ENCODE measurements at places on chromosomes 16 and 17. TPM values are rescaled to one million over a fixed set of nuclear protein-coding genes. Genes with fewer than 3 reads are reported as not detected.

DNA sequence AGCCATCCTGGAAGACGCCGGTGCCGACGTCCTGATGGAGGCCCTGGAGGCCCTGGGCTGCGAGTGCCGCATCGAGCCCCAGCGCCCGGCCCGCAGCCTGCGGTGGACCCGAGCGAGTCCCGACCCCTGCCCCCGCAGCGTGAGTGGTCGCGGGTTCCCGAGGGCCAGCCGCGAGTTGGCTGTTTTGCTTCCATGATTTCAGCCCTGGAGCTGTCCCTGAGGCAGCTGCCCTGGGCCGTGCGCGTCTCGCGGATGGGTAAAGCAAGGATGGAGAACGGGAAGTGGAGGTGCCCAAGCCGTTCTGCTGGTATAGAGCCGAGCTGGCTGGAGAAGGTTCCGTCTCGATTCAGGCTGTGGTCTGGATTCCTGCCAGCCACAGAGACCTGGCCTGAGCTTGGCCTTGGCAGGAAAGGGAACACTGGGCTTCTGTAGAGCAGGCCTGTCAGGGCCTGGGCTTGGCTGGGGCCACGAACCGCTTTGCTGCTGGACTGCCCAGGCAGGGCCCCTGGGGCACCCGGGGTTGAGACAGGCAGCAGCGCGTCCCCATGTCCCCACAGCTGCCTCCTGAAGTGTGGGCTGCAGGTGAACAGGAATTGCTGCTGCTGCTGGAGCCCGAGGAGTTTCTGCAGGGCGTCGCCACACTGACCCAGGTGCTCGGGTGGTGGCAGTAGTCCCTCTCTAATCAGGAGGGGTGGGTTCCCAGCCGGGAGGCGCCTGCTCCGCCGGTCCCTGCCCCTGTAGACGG, 941 bp upstream of the MRPS34 start:
- peak overlapping the region; percentile 34 for H3K27ac ChIP-seq
- H3K4me1 ChIP-seq, result peaks cover 21% of the 10 kb centered on the region
- no peaks in the 10 kb centered on the region for H3K27me3 ChIP-seq
- H3K4me3 ChIP-seq, result peak overlapping the region; percentile 94
- DNase-seq, result no peak

- H3K36me3 ChIP-seq, result no peaks in the 10 kb centered on the region
- peaks cover 9% of the 10 kb centered on the region for H3K4me1 ChIP-seq
- H3K27me3 ChIP-seq, result no peaks in the 10 kb centered on the region
- DNase-seq, result no peak
- H3K27ac ChIP-seq, result no peak overlapping the region
- no peak overlapping the region for H3K4me3 ChIP-seq
These were observed 58.2 kb downstream of the TK2 start for GRCh38 chr16:66491716-66492064.

GRCh38 chr17:3905017-3905520, 11.2 kb downstream of the P2RX1 start:
- H3K27me3 ChIP-seq, result no peaks in the 10 kb centered on the region
- no peak overlapping the region for H3K27ac ChIP-seq
- H3K4me1 ChIP-seq, result peaks cover 3% of the 10 kb centered on the region
- H3K36me3 ChIP-seq, result no peaks in the 10 kb centered on the region

GRCh38 chr17:62693616-62694409, 66.3 kb downstream of the MRC2 start:
- no peaks in the 10 kb centered on the region for H3K27me3 ChIP-seq
- H3K4me3 ChIP-seq, result no peak overlapping the region
- H3K36me3 ChIP-seq, result no peaks in the 10 kb centered on the region
- no peak for DNase-seq
- peaks cover 6% of the 10 kb centered on the region for H3K4me1 ChIP-seq

OSGIN1 gene
- 2.3 TPM for total RNA-seq

TSPAN10 gene
- 2.9 TPM for total RNA-seq

Data from mesothelial cell of epicardium (in vitro differentiated cells).